ENCODE measurements at places on chromosomes 6 and 20. TPM values are rescaled to one million over a fixed set of nuclear protein-coding genes. Genes with fewer than 3 reads are reported as not detected.

DNA sequence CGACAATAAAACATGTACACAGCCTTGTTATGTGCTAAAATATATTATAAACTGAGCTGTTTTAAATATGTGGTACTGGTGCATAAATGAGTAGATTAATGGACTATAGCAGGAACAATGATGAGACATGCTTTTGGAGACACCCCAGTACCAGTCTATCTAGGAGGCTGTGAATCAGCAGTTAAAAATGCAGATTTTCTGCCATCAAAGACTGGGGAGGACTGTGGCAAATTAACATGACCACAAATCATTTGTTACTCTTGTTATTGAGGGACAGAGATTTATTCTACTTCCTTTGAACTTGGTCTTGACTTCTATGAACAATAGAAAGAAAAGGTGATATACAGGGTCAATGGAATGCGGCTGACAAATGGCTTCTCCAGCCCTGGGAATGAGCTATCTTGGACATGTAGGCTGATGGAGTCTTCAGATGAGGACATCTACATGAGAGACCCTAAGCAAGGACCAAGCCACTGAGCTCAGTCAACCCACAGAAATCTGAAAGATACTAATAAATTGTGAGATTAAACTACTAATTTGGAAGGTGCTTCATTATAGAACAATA lies 551.7 kb upstream of the GJE1 start:
- DNase-seq = no peak

- no peak for DNase-seq
Measured at GRCh38 chr6:117025310-117025709, 148.3 kb downstream of the RFX6 start.

GRCh38 chr6:131910219-131910589 lies 41.0 kb downstream of the CCN2 start:
- DNase-seq = no peak

DNA sequence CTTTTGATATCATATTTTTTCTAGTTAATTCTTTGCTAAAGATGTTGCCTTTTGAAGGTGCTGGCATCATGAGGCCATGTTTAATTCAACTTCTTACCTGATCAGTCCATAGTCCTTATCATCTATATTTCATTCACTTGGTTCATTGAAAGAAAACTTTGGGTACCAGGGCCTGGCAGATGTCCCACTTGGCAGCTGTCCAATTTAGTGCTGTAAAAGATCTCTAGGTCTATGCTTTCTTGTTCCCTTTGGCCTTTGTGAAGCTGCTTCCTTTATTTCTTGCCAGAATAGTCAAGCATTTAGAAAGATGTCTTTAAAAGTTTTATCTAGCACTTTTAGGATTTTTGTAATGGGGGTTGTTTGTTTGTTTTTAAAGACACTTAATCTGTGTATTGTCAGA lies 61.7 kb upstream of the EYA4 start:
- DNase-seq = no peak

Gene PERP
- 0.11 TPM for polyA plus RNA-seq

Gene ESF1
- polyA plus RNA-seq = 7.2 TPM

Gene HLA-E
- 3,020 TPM for polyA plus RNA-seq

Gene NKX2-4
- polyA plus RNA-seq = not detected
